Activated T-helper 1 cell treated with anti-CD3 and anti-CD28 coated beads, Interleukin-2, amount 50 U/mL, for 16 hours (primary cell): ENCODE measurements at places on chromosomes 3 and 15.

GRCh38 chr3:45957586-45957985 is 14.3 kb downstream of the CXCR6 start:
- no peak for DNase-seq

DNA sequence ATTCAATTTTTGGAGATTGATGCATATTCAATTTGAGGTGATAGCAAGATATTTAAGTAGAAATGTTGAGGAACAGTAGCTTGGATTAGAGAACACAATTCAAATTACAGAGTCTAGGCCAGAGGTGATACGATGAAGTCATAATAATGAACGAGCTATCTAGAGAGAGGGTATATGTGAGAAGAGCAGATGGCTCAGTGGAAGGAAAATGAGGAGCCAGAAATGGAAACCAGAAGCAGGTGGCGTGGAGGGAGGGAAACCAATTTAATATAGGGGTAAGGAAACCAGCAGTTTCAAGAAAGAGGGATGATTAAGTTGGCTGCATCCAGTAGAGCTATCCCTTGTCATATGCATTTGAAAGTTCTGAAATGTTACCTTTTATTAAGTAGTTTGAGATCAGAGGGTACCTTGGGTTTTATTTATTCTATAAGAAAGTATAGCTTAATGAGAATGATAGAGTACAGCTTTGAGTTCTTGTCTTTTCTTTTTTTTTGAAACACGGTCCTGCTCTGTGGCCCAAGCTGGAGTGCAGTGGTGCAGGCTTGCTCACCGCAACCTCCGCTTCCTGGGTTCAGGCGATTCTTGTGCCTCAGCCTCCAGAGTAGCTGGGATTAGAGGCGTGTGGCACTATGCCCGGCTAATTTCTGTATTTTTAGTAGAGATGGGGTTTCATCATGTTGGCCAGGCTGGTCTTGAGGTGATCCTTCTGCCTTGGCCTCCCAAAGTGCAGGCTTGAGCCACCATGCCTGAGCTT is 22.1 kb downstream of the NCK1 start:
- no peak for DNase-seq

GRCh38 chr15:31371520-31372240 is 45.0 kb downstream of the KLF13 start:
- DNase-seq: no peak

DNA sequence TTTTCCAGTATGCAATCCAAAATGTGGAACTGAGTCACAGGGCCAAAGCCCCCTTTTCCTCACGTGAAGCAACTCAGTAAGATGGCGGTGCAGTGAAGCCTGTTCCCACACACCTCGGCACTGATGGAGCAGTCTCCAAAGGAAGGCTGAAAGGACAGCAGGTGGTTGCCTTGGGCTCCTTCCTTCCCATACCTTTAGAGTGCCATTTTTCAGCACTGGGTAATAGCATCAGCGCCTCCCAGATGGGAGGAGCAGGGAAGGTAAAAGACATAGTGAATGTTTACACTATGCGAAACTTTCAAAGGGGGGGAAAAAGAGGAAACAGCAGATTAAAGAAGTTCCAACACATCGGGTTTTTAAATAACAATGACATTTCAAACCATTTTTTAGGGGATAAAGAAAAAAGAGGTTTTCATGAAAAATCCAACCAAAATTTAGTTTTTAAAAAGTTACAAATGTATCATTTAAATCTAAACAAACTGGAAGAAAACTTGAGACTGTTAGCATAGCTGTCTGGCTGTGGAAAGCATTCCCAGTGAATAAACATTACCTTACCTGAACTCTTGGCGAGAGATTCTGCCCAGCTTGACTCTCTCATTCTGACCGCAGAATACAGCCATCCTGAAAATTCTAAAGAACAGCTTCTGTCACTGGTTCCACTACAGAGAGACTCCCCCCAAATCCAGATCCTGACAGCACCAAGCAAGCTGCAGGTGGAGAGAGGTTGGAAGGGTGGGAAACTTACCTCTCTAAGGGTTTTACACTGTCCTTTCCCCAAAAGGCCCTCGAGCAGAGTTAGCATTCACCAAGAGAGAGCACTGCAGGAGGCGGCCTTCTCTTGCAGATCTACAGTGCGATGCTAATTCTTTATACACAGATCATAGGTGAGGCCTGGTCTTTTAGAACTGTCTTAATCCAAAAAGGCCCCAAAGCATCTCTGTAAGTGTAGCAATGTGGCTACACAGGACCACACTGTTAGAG is 32.6 kb downstream of the ABCC5 start:
- DNase-seq: no peak

GRCh38 chr15:33780011-33780768 is 188.1 kb upstream of the CHRM5 start:
- DNase-seq: no peak

- no peak for DNase-seq
Observed at GRCh38 chr15:61184431-61184830, 44.7 kb downstream of the RORA start.

DNA sequence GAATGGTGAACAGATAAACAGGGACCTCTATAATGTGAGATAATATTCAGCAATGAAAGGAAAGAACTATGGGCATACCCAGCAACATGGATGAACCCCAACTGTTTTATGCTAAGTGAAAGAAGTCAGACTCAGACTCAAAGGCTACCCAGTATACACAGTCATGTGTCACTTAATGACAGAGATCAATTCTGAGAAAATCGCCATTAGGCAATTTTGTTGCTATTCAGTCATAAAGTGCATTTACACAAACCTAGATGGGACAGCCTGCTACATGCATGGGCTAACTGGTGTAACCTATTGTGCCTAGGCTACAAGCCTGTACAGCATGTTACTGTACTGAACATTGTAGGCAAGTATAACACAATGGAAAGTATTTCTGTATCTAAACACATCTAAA is 76.5 kb downstream of the B3GNT5 start:
- no peak for DNase-seq

GRCh38 chr3:21745966-21746365 is 5.0 kb downstream of the ZNF385D start:
- no peak for DNase-seq

DNA sequence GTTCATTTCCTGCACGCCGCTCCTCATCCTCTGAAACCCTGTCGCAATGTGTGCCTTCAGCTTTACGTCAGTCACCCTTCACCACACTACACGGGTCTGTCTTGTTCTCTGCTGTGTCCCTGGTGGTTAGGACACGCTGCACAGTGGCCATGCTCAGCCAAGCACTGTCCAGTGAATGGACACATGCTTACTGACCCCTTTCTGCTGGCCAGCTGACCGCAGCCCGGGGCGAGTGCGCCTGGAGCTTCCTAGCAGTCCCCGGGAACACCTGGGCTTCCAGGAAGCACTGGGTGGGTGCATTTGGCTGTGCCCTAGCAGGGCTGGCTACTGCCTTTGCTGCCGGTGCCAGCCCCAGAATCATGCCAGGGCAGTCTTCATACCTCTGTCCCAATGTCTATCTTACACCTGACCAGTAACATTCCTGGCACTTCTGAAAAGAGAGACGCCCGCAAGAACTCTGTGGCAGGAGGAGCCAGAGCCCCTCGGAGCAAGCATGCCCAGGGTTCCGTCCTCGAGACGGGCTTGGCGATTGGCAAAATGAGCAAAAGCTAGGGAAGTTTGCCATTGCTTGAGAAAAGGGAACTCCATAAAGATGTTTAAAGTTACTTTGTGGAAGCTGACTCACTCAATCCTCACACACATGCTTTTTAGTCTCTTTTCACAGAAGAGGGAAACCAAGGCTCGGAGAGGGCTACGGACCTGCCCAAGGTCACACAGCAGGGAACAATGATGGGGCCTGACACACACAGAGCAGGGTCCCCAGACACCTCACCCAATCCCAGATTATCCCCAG is 15.7 kb upstream of the ZXDC start:
- DNase-seq: no peak

- no peak for DNase-seq
Observed at GRCh38 chr3:32347343-32348125, 44.1 kb upstream of the CMTM7 start.
